ENCODE measurements at places on chromosomes 2 and 18. TPM values are rescaled to one million over a fixed set of nuclear protein-coding genes. Genes with fewer than 3 reads are reported as not detected.

The FAP gene
- 77.1 TPM for polyA plus RNA-seq

The CPSF3 gene
- 31.3 TPM for polyA plus RNA-seq

The EPHA4 gene
- polyA plus RNA-seq, result 30.8 TPM

The FOXD4L1 gene
- 3.4 TPM for polyA plus RNA-seq

The OXER1 gene
- polyA plus RNA-seq, result 6.9 TPM

The RAB17 gene
- polyA plus RNA-seq, result 0.89 TPM

The MALT1 gene
- 11.6 TPM for polyA plus RNA-seq

The TMEM182 gene
- 90.4 TPM for polyA plus RNA-seq

The AQP12A gene
- polyA plus RNA-seq, result 0.27 TPM

The AOX1 gene
- 1.3 TPM for polyA plus RNA-seq
